GF-D8 (cell line): ENCODE measurements at places on chromosomes 6 and 20.

DNA sequence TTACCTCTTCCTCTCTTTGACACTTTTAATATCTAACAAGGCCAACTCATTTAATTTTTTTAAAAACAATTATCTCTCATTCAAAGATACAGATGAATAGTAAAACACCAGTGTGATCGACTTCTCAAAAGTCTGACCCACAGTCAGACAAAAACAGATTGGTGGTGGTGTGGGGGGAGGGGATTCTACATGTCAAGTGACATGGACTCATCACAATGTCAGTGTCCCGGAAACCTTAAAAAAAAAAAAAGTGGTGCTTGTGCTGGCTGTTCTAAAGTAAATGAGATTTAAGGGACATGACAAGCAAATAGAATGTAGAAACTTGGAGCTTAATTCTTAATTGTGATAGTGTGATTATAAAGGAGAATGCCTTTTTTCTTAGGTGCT, 16.3 kb upstream of the RFPL4B start:
- no peak for DNase-seq

DNA sequence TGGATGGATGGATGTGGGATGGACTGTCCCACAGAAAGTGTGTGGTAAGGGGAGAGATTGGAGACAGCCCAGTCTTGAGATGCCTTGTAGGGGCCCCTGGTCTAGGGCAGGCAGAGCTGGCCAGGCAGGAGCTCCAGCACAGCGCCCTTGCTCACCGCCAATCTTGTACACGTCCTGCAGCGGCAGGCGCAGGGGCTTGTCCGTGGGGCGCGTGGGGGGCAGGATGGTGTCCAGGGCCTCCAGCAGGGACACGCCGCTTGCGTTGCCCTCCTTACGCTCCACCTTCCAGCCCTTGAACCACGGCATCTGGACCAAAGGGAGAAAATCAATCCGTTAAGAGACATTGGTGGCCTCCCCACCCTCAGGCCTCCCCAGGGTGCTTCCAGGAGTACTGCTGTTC, 5.9 kb downstream of the EEF1A2 start:
- no peak for DNase-seq

DNA sequence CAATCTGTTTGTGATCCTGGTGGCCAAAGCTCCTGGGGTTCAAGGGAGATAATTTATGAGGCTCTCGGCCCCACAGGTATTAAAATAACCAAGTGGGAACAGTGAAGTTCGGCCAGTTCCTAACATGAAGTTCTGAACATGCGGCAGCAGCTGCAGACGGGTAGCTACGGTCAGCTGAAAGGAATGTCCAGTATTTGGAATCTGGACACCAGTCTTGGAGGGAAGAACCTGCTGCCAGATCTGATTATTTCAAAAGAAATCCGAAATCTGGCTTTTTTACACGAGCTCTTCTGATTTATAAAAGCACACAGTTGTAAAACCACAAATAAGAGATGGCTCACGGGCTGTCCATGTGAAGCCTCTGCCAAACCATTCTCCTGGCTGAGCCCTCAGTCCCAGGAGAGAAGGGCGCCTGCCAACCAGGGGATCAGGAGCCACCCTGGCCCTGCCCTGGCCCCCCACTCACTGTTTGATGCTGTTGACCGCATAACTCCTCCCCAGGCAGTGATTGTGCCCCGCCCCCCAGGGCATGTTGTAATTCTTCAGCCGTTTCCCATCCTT, 28.2 kb upstream of the KCNB1 start:
- DNase-seq = no peak

DNA sequence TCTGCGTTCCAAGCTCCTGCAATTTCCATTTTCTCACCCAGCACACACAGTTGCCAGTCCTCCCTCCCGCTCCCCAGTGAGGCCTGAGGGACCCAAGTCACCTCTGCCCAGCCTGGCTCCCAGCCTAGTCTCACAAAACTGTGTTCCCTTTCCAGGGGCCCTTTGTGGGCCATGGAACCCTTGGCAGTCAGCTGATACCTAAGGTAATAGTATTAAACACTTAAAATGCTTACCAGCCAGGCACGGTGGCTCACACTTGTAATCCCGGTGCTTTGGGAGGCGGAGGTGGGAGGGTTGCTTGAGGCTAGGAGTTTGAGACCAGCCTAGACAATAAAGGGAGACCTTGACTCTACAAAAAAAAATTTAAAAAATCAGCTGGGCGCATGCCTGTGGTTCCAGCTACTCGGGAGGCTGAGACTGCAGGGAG, 3.2 kb upstream of the RBM38 start:
- no peak for DNase-seq

DNA sequence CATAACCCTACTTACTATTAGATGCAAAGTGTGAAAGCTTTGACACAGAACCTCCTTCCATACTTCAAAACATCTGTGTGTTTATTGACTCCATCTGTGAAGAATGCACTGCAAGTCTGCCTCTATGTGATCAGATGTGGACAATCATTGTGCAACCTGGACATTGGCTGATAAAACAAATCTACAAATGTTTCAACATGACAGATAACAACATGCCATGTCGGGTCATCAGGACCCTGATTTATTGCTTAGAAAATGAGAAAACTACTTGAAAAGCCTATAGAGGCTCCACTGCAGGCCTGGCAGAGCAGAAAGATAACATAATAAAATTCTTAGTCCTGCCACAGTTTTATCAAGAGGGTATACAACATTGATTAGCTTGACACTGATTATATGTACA, 1286.4 kb downstream of the GRIK2 start:
- DNase-seq = no peak

- DNase-seq = no peak
Observed at GRCh38 chr6:137862419-137863090, 4.5 kb upstream of the TNFAIP3 start.

DNA sequence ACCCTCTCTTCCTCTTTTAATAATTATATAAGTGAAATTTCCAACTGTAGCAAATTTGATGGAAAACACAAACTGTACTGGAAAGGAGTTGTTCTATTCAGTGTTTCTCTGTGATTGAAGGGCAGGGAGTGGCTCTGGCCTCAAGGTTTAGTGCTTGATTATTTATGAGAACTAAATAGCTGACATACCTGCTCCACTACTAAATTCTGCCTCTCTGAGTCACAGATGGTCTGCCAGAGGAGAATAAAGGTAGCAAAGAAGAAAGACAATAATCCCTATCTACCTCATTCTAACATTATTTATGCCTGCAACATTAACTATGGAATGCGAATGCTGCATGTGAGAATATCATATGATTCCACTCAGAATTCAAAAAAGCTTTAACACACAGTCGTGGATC, 9.3 kb downstream of the BMP5 start:
- DNase-seq = no peak

GRCh38 chr6:150177952-150178520, 35.2 kb downstream of the PPP1R14C start:
- no peak for DNase-seq

- no peak for DNase-seq
Observed at GRCh38 chr6:9086331-9086730, 651.0 kb upstream of the SLC35B3 start.

- no peak for DNase-seq
Observed at GRCh38 chr6:160426136-160426535, 78.0 kb downstream of the SLC22A3 start.

GRCh38 chr20:63544958-63545516, 2.5 kb downstream of the SRMS start:
- no peak for DNase-seq

DNA sequence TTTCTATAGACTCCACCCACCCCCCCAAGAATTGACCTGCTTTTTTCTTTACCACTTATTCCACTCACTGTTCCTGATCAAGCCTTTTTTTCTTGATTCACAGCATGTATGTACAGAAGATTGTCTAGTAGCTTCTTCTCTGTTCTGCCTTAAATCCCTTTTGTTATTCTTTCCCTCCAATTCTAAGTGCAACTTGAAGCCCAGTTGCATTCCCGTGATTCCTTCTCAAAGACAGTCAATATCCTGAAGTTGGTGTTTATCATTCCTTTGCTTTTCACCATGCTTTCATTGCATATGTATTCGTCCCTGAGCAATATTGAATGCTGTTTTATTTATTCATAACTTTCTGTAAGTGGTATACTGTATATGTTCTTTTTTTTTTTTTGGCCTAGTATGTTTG, 21.0 kb downstream of the XRN2 start:
- DNase-seq = no peak

GRCh38 chr20:6140947-6141346, 18.1 kb upstream of the FERMT1 start:
- DNase-seq = no peak

GRCh38 chr6:160042788-160043301, 74.0 kb downstream of the IGF2R start:
- no peak for DNase-seq

DNA sequence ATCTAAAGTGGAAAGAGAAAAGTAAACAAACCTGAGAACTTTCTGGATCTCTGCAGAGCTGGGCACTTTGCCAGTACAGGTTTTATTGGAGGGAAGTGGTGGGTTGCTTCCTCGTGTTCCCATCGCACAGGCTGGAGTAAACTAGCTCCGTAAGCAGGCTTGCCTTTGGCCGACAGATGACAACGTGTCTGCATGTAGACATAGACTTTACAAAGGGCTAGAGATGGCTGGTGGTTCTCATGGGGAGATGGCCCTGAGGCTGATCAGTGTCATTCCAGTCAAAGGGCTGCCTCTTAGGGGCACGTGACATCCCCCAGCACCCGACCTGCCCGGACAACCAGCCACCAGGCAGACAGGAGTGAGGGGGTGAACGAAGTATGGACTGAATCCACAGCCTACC, 98.8 kb downstream of the YTHDF1 start:
- no peak for DNase-seq

GRCh38 chr6:129859524-129859923, 1.6 kb downstream of the TMEM244 start:
- no peak for DNase-seq

GRCh38 chr20:62294516-62294915, 8.3 kb upstream of the ADRM1 start:
- no peak for DNase-seq

DNA sequence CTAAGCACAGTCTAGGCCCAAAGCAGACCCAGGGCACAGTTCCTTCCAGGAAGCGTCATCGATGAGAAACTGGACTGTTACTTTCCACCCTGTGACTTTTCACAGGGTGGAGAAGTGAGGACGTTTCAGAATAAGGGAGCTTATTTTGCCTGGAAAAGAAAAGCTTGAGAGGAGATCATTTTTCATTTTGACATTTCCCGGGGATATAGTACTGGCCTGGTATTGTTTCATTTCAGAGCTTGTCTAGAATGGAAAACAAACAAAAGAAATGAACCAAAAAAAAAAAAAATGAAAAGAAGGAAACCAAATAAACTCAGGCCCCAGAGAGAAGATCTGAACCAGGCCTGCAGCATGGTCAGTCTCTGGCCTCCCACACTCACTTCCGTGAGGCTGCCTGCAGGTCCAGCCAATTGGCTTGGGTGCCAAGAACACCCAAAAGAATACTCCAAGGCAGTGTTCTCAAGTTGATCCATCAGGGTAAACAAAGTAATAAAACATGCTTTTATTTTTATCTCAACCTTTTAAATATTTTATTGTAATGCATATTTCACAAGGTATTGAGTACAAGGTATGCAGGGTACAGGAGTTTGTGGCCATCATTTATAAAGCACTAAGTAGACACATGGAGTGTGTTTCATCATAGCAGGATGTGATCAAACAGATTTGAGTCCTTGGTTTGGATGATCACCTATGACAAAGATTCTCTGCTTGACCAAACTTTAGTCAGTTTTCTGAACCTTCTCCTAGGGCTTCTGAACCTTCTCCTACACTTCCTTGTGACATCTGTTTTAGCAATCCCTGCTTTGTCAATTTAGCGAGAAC, 176.9 kb upstream of the GGTLC1 start:
- no peak for DNase-seq

GRCh38 chr20:15848126-15848525, 725.1 kb downstream of the KIF16B start:
- DNase-seq = no peak

- no peak for DNase-seq
Observed at GRCh38 chr6:12075067-12075563, 63.0 kb downstream of the HIVEP1 start.

DNA sequence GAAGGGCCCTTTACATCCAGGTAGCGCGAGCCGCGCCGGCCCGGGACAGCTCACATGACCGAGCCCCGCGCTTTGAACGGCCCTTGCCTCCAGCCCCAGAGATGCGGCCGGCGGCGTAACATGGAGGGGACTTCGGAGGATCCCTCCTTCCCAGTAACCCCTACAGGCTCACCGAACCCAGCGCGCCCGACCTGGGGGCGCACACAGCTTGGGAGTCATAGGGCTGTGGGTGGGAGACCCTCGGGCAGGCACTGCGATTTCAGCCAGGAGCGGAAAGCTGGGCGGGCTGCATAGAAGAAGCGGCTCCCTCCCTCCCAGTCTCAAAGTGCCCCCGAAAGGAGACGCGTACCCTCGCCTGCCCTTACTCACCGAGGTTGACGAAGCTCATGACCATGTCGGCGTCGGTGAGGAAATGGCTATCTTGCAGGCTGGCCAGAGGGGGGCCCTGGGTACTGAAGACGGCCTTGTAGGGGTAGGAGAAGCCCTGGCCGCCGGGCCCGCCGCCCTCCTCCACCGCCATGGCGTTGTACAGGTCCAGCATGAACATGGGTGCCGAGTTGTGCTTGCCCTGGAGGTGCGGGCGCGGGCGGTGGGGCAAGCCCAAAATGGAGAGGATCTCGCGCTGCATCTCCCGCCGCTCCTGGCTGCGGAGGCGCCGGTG, 975 bp downstream of the BMP7 start:
- no peak for DNase-seq
